ENCODE measurements at places on chromosomes 3 and 15. TPM values are rescaled to one million over a fixed set of nuclear protein-coding genes. Genes with fewer than 3 reads are reported as not detected.

SLC7A14 gene
- total RNA-seq, result not detected

DNA sequence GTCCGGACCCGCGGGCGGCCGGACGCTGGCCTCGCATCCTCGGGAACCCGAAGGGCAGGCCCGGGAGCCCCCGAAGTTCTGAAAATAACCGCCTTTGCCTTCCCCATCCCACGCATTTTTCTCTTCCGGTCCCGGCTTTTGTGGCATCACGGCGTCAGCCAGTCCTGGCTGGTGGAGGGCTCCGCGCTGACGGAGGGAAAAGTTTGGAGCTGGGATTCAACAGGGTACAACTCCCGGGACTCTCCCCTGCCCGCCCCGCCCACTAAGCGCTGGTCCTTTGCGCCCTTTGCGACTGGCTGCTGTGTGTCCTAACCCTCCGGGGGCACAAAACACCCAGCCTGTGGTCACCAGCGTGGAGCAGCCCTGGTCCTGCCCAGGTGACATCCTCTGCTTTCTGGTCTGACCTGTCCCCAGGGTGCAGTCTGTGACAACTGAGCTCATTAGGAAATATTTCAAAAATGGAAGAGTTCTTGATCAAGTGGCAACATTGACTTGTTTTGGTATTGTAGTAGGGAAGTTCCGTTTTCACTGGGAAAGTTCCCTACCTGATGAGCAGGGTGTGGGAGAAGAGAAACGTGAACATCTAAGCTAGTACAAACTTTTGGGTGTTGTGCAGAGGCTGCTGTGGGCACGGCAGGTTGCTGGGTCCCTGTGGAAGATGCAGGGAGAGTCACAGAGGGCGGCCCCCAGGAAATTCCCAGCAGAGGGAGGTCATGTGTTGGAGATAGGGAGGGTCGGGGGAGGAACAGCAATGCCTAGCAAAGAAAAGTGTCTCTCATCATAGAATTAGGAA, 775 bp downstream of the ARNT2 start:
- DNase-seq, result no peak

GRCh38 chr3:66133050-66133757, 87.6 kb upstream of the SLC25A26 start:
- no peak for DNase-seq

DNA sequence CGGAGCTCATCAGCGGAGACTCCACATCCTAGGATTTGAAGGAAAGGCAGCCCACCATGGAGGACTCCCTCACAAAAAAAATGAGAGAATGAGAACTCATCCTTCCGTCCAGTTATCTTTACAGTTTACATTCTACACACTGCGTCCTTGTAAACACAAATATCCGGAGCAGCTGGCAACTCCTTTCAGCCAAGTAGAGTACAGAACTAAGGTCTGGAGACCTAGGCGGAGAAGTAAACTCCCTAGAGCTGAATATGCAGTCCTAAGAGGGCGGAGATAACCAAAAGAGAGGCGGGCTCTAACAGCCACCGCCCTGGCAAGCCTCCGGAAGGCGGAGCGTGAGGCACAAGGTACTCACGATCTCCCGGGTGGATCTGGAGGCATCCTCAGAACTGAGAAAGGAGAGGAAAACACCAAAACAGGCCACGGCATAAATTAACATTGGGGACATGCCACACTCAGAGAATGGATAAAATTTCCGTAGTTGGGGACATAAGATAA, 924 bp upstream of the SIN3A start:
- DNase-seq, result peak; percentile 87

PLSCR4 gene
- total RNA-seq, result 13.4 TPM

SLC28A2 gene
- not detected for total RNA-seq

DNA sequence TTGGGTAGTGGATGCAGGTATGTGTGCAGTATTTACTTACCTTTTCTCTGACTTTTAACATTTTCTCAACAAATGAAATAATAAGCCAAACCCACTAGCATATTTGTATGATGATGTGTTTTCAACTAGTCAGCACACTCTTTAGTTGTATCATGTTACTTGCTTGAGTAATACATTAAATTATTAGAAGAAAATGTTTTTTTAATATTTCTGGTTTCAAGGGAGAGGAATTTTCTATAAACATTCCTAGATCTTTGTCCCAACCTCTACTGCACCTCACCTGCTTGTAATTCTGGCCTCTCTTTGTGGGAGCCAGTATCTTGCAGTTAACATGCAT, 161.8 kb upstream of the CBLB start:
- DNase-seq, result no peak

ATP6V1A gene
- total RNA-seq, result 16.0 TPM

Measured in heart left ventricle (tissue), 16 donors.